ENCODE measurements at places on chromosomes 7 and 10. TPM values are rescaled to one million over a fixed set of nuclear protein-coding genes. Genes with fewer than 3 reads are reported as not detected.

GRCh38 chr10:117262903-117263293 lies 22.0 kb downstream of the SLC18A2 start:
- DNase-seq: no peak

DNA sequence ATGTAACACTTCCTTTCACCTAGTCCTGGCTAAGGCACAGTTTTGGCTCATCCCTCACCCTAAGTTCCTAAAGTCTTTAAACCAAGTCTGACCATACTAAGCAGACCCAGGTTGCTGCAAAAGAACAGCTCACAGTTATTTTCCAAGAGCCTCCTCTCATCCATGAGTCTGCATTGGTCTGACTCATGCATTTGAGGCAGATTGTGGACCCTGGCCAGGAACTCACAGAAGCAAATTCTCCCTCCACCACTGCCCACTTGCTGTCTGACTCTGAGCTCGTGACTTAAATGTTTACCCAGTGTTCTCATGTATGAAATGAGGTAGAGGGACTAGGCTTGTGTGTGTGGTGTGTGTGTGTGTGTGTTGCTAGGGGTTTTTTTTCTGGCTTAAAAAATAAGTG lies 1272.8 kb downstream of the TYW1 start:
- no peak for DNase-seq

GRCh38 chr10:16999665-17000451 lies 129.8 kb downstream of the CUBN start:
- DNase-seq: no peak

Gene FUOM
- total RNA-seq: 24.0 TPM

DNA sequence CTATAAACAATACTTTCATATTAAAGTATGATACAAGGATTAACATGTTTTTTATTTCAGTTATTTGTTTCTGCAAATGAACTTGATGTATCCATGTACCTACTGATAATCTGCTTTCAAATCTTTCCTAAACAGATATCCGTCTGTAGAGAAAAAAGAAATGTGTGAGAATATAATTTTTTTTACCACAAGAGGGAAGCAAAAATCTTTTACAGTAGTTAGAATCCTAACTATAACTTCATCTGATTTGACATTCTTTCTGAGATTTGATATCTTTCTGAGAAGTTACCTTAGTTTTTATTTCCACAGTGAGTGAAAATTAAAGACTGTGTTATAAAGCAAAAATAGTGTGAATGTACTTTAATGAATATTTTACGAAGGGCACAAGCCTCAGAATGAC lies 203.9 kb upstream of the PCLO start:
- DNase-seq: no peak

Gene IGFBP3
- total RNA-seq: 6.4 TPM

Gene GALNT17
- not detected for total RNA-seq

- DNase-seq: no peak
Observed at GRCh38 chr10:124568848-124569622, 107.4 kb downstream of the LHPP start.

- DNase-seq: no peak
Observed at GRCh38 chr7:30433506-30433905, 45.1 kb downstream of the NOD1 start.

Gene CPA2
- not detected for total RNA-seq

DNA sequence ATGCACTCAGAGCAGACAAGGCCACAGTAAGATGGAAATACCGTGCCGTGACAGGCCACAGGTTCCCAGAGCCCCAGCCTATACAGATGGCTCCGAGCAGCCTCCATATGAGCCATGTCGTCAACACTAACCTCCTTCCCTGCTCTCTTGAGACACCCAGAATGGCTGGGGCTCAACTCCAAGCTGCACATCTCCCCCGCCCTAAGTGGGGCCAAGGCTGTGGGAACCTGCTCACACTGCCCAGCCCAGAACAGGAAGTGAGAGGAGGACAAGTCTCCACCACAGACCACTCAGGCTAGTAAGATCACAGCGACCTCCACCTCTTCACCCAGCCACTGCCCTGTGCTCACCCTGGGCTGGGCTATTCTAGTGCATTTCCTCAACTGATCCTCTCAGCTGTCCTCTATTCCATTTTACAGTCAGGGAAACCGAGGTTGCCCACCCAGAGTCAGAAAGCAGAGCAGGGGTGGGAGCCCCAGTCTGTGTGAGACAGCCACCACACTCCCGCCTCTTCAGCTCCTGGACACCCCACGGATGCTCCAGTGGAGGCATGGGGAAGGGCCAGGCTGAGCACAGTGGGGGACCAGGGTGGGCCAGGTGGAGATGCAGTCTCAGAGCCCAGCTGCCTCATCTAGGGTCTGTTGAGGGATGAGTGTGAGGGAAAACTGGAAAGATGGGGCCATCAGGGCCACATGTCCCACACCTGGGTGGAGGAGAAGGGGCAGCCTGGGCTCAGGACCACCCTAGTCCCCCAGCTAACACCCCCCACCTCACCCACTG lies 11.6 kb downstream of the GRID1 start:
- no peak for DNase-seq

Gene CPED1
- total RNA-seq: 1.0 TPM

Measured in dermis microvascular lymphatic vessel endothelial cell (primary cell).